ENCODE measurements at places on chromosomes 3 and 15. TPM values are rescaled to one million over a fixed set of nuclear protein-coding genes. Genes with fewer than 3 reads are reported as not detected.

The RPL15 gene
- total RNA-seq, result 2,735 TPM

The IL16 gene
- total RNA-seq, result 10.6 TPM

The NPAP1 gene
- total RNA-seq, result 0.58 TPM

The ANKRD63 gene
- not detected for total RNA-seq

The ARL14 gene
- 5.2 TPM for total RNA-seq

The GPR62 gene
- total RNA-seq, result not detected
